ENCODE measurements at places on chromosomes 16 and 17.

GRCh38 chr16:88963583-88963982 lies 13.4 kb downstream of the CBFA2T3 start:
- no peak for DNase-seq

GRCh38 chr17:78196716-78197115 lies 9.6 kb downstream of the AFMID start:
- DNase-seq: no peak

- no peak for DNase-seq
These were observed 3.6 kb downstream of the KCNJ2 start for GRCh38 chr17:70172923-70173322.

- no peak for DNase-seq
These were observed 25.3 kb upstream of the N4BP1 start for GRCh38 chr16:48635199-48635718.

DNA sequence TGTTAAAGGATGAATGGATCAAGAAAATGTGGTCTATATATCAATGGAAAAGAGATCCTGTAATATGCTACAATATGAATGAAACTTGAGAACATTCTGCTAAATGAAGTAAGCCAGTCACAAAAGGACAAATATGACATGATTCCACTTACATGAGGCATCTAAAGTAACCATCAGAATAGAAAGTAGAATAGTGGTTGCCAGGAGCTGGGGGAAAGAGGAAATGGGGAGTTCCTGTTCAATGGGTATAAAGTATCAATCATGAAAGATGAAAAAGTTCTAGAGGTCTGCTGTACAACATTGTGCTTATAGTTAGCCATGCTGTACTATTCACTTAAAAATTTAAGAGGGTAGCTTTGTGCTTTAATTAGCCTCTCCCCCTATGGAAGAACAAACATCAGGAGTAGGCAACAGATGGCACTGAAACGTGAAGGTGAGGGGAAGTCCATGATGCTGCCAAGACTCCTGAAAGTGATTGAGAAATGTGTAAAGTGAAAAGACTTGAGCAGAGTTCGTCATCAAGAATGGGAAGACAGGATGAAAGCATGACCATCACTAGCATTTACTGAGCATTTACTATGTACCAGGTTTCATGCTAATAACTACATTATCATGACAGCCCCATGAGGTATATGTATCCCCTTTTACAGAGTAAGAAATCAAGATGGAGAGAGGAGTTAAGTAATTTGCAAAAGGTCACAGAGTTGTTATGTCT lies 167.2 kb downstream of the CYB561 start:
- DNase-seq: no peak

GRCh38 chr16:76796416-76796815 lies 394.6 kb upstream of the MON1B start:
- no peak for DNase-seq

- DNase-seq: no peak
These were observed 3.8 kb downstream of the LITAFD start for GRCh38 chr16:8885674-8886592.

DNA sequence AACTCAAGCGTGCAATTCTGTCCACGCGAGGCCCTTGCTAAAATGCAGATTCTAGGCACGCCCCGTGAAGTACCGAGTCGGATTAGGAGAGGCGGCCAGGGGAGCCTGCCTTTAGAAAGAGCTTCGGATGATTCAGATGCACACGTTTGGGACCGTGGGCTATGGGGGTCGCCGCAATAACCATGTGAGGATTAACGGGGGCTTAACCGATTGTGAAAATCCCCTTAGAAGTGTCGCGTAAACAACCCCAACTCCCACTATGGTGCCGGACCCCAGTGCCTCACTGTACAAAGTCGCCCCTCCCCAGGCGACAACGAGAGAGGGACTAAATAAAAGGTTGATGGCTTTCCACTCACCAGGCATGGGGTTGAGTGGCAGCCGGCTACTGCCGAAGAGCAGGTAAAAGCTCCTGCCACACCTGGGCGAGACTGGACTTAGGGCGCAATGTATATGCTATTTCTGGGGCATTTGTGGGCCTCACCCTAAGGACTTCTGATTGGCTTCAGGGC lies 635 bp upstream of the SP2 start:
- no peak for DNase-seq

DNA sequence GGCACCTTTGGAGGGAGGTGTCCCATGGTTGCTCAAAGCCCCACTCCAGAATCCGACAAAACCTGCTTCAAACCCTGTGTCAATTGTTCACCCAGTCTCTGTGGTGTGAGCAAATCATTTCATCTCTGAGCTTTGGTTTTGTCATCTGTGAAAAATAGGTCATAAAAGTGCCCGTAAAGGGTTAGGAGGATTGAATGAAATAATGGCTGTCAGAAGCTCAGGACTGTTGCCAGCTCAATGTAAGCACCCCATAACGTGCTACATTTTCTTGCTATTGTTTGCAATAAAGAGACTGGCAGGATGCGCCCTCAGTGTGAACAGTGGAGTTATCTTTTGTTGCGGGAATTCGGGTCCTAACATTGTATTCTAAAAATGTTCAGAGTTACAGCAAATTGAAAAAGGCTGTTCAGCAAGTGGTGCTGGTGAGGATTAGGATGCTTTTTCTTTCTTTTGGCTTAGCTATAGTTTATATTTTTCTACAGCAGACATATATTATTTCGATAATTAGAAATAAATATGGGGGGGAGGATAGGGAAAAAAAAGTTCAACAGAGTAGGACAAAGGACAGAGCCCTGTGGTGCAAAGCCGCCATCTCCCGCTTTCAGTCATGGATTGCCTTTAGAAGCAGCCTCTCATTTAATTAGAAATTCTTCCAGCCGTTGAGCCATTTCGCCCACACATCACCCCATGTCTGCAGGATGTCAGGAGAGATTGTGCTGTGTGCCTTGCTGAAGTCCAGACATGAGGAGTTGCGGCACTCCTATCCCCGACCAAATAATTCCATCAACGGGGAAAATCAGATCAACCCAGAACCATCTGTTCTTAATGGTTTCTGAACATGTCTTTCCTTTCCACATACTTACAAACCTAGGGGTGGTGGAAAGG lies 20.9 kb upstream of the PYY start:
- DNase-seq: no peak

DNA sequence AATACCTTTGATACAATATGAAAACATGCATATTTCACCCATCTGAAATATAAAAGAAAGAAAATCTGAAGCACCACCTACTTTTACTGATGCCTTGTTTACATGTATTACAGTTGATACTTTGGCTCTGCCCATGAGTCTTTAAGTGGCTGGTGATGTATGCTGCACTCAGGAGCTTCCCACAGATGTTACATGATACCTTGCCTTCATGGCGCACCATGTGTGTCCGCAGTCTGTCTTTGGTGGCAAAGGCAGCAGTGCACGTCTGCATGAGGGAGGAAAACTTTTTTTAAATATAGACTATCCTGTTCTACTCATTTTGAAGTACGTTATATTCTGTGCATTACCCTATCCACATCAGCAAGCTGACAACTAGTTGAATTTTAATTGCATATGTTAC lies 7.5 kb downstream of the VEZF1 start:
- no peak for DNase-seq

GRCh38 chr16:84514874-84515835 lies 10.7 kb upstream of the MEAK7 start:
- peak; percentile 43 for DNase-seq

- DNase-seq: no peak
These were observed at the start of gene GRB7 for GRCh38 chr17:39737760-39738567. Gene GRB7 (plus strand): TSS chr17:39737938. CDS start chr17:39742302, 4,364 bp downstream.

DNA sequence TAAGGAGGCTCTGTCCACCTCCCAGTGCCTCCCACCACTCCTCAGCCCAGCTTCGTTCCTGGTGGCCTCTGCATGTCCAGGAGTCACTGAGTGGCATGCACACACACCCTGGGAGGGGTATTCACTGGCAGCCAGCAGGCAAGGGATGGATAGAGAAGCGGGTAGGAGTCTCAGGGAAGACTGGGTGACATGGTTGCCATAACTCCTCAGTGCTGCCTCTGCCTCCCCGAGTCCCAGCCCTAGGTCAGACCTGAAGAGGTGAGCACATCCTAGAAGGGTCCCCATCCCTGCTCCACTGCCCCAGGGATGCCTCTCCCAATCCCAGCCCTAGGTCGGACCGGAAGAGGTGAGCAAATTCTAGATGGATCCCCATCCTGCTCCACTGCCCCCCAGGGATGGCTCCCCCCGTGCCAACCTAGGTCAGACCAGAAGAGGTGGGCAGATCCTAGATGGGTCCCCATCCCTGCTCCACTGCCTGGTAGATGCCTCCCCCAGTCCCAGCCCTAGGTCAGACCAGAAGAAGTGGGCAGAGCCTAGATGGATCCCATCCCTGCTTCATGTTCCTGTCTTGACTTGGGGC lies 197.0 kb downstream of the IRF8 start:
- DNase-seq: no peak

DNA sequence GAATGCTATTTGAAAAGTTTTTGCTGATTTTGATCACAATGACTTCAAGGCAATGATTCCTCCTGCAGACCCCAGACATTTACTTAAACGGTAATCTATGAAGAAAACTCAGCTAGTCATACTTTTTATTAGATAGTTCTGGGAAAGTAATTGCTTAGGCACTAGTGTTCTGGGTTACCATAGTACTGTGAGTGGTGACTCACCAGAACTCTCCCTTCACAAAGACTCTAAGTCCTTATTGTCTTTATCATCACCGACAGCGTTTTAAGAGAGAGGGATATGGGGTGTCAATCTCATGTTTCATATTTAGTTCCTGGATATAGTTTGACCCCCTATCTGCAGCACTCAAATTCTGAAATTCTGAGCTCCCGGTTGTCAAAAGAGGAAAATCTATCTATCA lies 43.0 kb upstream of the CDH8 start:
- no peak for DNase-seq

- peak; percentile 79 for DNase-seq
These were observed 309 bp downstream of the DNAH2 start for GRCh38 chr17:7717756-7718350.

DNA sequence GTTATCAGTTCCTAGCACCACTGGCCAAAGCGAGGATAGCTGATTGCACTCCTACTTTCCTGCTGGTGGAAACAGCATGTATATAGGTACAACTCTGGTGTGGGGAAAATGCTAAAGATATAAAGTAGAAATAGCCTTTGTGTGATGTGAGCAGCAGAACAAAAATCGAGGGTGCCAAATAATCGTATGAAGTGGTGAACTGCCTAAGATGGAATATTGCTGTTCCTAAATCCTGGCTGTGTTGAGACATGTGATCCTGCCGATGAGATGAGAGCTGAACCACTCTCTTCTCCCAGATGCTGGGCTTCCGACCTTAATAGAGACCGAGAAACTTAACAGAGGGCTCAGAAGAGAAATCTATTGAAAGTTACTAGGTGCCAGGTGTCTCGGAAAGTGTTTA lies 117.8 kb downstream of the WWOX start:
- DNase-seq: no peak

DNA sequence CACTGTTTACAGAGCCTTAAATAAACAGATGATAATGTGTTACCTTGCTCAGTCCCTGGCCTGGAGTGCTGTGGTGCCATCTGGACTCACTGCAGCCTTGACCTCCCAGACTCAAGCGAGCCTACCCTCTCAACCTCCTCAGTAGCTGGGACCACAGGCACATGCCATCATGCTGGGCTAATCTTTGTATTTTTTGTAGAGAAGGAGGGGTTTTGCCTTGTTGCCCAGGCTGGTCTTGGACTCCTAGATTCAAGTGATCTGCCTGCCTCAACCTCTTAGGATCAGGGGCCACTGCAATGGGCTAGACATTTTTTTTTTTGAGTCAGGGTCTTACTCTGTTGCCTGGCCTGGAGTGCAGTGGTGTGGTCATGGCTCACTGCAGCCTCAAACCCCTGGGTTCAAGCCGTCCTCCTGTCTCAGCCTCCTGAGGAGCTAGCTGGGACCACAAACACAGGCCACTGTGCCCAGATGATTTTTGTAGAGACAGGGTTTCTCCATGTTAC lies 5.0 kb upstream of the NAGLU start:
- DNase-seq: no peak
